Trophoblast cell (in vitro differentiated cells and primary cell): ENCODE measurements at places on chromosomes 11 and 22.

- DNase-seq = no peak
Observed at GRCh38 chr11:35275786-35276170, 136.8 kb downstream of the CD44 start.

GRCh38 chr11:95229993-95230809 is 801 bp downstream of the SESN3 start:
- DNase-seq = peak; percentile 9

DNA sequence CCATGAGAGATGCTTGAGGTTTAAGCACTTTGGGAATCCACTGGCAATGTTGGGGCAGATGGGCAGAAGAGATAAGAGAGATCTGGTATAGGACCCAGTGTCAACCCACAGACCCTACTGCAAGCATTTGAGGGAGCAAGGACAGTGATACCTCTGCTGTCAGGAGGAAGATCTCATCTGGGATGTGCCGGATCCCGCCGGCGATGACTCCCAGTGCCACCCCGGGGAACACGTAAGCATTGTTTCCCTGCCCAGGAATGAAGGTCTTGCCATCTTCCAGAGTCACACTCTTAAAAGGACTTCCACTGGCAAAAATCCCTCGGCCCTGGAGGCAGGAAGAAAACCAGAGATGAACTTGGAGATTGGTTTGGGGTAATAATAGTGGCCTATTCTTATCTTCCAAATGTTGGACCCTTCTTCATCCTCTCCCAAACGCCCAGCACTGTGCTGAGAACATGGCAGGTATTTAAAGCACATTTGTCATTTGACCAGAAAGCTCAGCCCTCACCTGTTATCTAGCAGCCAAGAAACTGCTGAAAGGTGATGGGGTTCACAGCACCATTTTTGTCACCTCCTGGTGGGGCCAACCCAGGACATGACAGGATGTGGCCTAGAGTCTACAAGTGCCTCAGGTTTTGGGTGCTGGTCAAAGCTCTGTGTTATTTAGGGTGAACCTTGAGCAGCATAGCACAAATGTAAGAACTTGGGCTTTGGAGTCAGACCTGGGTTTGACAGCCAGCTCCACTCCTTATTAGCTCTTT is 71.7 kb downstream of the CCDC81 start:
- DNase-seq = no peak

- DNase-seq = peak; percentile 48
Observed at GRCh38 chr11:57424792-57425564, 1.9 kb downstream of the SLC43A3 start.

DNA sequence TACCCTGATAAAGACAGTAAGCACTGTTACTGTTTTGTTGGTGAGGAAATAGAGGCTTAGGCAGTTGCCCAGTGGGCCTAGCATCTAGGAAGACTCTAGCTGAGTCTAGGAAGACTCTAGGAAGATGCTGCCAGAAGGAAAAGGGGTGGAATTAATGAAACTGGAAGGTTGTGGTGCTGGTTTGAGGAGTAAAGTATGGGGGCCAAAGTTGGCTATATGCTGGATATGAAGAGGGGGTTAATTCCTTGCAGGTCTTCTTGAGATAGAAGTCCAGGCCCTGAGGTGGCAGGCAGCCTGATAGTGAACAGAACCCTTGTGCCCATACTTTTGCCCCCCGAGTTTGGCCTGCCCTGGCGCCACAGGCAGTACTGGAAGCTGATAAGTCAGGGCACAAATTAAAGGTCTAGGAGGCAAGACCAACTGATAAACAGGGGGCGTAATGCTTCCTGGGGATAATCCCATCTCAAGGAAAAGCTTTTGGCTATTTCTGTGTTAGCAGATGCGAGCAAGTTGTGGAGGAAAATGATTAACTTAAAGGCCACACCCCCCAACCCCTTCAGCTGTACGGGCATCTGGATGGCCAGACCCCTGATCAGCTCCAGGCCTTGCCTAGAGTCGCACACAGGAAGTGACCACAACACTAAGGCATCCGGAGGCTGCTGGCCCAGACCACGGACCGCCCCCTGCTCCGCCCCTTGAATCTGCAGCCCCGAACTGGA is 3.1 kb downstream of the ILK start:
- peak; percentile 87 for DNase-seq

DNA sequence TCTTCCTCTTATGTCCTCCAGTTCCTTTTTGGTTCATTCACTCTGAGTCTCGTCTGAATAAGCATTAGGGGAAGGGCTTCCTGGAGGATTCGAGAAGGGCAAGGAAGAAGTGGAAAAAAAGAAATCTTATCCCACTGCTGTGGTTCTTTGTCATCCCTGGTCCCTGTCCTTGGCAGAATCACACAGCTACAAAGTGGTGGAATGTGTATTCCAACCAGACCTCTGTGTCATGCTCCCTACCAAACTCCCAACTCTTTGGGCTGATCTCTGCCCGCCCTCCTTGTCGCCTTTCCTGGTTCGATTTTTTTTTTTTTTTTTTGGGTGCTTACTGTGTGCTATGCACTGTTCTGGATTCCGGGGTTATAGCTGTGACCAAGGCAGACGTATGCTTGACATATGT is 61.0 kb downstream of the TEAD1 start:
- DNase-seq = no peak

GRCh38 chr11:71545405-71545966 is 2.7 kb upstream of the KRTAP5-9 start:
- no peak for DNase-seq

DNA sequence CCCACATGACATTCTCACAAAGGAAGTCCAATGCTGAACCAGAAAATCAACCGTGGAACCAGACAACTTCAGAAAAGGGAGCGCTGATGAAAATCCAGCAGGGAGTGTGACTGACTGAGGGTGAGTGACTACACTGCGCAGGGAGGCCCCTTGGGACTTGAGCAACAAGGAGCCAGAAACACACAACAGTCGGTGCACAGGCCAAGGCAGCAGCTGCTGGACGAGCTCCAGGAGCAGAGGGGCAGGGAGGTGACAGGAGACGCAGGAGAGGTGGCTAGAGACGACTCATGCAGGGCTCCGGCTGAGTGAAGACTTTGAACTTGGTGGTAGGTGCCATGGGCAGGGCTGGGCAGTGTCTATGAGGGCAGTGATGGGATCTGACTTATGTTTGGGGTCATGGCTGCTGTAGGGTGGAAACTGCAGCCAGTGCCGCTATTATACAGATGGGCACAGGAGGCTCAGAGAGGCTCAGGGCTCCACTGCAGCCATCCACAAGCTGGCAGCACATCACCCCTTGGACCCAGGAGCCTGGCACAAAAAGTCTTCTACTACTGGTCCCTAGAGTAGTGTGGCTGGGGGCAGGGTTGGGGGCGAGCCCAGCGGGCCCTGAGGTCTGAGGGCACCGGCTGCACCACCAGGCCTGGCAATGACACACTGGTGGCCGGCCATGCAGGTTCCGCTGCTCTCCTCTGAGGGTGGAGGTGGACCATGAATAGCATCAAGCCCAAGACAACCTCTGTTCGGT is 10.3 kb upstream of the FADD start:
- DNase-seq = no peak

GRCh38 chr11:111194860-111195568 is 50.5 kb upstream of the POU2AF2 start:
- DNase-seq = no peak
